EH (cell line): ENCODE measurements at places on chromosomes 11 and 22.

- peak; percentile 40 for DNase-seq
Measured at GRCh38 chr11:78825591-78826020, 250.9 kb upstream of the NARS2 start.

DNA sequence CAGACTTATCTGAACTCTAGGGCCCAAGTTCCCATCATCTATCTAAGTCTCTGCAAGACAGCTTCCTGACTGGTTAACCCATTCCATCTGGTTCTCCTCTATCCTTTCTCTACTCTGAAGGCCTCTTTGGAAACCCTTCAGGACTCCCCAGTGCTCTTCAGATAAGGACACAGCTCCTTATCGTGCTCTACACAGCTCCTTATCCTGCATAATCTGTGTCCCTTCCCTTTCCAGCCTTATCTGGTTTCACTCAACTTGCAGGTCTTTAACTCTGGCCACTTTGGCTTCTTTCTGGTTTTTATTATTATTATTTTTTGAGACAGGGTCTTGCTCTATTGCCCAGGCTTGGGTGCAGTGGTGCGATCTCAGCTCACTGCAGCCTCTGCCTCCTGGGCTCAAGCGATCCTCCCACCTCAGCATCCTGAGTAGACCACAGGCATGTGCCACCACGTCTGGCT lies 10.6 kb downstream of the ENDOD1 start:
- DNase-seq, result no peak

DNA sequence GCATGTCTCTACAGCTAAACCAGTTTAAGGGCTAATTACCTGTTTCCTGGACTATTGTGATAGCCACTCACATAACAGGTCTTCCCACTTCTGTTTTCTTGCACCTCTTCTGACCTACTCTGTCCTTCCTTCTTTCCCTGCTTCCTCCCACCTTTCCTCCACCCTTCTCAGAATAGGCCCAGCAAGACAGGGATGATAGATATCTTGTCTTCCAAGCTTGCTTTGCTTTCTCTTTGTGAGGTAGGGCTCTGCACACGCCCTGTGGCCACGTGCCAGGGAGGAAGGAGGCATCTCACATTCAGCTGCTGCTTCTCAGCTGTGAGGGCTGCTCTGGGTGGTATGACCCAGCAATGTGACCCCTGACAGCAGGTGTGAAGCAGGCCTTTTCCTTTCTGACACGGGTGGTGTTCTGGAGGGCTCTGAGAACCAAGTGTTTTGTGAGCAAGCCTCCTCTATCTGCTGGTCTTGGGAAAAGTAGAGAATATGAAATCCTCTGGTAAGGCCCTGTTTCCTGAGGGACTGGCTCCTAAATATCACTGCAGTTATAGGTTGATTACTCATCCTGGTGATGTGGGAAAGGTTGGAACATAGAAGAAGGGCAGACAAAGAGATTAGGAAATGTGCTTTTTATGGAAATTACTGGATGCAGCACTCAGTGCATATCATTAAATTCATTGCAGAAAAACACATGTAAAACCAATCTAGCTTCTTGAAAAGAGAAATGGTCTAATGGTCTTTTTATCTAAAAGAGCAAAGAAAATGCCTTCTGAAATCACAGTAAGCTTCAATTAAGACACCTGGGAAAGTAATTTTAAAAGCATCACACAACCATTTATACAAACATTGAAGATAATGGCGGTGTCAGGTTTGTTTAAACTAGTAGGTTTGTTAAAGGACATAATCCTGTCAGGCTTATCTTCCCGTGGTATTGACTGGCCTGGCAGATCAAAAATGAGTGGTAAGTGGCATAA lies 8.5 kb downstream of the AMOTL1 start:
- peak; percentile 76 for DNase-seq

DNA sequence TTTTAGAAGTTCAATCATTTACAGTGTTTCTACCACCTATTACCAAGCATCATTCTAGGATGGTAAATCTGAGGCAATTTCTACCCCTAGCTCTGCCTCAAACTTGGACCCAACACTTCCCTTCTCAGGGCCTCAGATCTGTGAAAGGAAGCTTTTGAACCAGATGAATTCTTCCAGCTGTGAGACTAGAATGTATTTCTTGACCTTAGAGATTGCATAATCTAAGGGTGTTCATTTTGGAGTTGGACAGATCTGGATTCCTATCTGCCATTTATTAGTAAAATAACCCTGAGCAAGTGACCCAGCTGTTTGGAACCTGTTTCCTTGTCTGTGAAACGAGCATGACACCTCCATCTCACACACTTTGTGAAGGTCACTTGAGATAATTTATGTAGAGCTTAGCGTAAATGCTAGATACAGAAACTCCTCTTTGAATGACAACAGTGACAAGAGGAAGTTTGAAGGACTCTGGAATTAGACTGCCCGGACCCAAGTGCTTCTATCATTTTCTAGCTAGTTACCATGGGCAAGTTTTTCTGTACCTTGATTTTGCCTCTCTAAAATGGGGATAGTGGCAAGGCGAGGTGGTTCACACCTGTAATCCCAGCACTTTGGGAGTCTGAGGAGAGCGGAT lies 3.8 kb upstream of the INTS5 start:
- DNase-seq, result no peak

DNA sequence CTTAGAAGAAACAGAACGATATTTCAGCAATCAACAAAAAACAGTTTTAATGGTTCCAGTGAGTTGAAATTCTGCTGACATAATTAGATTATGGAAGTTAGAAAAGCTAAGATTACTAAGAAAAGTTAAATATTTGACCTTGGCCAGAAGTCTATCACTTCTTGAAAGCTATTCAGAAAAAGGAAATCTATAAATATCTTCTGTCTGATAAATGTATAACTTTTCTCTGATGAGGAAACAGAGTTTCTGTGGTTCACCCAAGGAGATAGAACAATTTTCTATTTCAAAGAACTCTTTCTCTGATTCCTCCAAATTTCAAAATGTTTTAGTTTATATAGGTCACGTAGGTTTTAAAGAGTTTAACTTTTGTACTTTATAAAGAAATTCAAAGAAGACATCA lies 438.4 kb upstream of the CHORDC1 start:
- DNase-seq, result no peak

GRCh38 chr11:105070306-105070705 lies 25.2 kb upstream of the CARD16 start:
- DNase-seq, result no peak

DNA sequence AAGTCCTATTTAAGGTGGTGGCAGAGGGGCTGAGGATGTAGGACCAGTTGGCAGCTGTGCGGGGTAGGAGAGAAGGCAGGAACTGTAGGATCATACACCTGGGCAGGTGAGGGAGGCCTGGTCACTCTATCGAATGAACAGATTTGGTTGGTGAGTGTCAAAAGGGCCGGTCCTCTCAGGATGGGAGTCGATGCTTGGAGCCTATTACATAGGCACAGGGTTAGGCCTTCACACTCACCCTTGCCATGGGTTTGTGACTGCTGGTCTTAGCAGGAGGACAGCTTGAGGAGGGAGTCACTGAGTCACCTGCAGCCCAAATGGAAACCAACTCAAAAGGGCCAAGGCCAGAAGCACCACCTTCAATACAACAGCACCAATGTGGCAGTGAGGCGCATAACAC lies 80.2 kb upstream of the NARS2 start:
- no peak for DNase-seq

DNA sequence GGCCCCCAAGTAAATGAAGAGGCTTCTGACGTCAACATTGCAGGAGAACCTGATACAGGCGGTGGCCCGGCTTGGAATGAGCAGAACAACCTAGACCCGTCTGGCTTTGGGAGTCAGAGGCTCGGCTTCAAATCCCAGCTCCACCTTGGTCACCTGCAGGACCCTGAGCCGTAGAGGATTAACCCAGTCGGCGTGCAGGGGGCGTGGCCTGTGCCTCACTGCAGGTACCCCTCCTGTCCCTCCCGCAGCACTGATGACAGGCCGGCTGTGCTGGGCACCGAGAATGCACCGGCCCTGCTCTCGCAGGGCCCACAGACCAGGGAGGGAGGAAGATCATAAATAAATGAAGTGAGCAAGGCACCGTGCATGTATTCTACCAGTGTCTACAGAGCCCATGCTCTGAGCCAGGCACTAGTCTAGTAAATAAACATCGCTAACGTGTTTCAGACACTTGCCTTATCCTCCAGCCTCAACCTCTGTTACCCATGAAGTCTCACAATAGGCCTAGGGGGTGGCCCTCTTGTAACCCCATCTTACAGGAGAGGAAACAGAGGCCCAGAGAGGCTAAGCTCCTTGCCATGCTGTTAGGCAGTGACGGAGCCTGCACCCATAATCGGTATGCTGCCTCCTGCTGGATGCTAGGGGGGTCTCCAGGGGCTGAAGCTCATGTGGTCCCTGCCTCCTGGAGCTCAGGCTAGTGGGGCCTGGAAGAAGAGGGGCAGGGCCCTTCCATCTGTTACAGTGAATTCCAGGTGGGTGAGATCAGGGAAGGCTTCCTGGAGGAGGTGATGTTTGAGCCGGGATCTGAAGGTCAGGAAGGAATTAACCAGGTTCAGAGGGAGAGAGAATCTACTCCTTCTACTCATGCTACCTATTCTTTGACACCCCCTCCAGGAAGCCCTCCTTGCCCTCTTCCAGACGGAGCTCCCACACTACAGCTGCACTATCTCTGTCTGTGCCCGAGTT lies 53.4 kb downstream of the RTL6 start:
- no peak for DNase-seq

DNA sequence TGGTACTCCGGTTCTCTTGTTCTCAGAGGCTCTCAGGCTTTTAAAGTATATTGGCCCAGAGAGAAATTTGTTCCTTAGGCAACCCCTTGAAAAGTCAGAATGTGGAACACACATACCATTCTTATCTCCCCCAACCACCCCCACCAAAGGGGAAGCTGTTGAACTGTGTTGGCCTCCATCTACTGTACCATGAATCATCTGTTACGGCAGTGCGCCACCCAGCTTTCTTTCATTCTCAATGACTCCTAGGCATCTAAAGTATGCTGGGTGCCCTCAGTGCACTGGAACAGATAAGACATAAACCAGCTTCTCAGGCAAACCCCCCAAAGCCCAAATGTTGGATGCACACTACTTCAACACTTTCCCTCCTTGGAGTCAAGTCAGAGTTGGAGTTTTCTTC lies 696.2 kb upstream of the TENM4 start:
- peak; percentile 22 for DNase-seq

DNA sequence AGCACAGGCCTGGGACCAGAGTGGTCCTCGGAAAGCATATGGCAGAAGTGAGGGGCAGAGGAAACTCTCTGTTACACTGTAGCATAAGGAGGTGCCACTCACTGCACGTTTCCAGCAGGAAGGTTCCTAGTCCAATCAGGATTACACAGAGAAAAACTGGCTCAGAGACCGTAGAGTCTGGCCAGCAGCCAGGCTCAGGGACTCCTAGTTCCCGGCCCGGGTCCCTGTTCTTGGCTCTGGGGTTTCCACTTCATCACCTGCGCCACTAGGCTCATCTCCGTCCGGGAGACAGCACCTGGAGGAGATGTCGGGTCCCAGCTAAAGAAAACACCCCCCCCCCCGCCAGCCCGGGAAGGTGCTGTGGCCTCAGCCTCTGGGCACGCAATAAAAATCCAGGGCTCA lies 1.1 kb downstream of the TTLL12 start:
- DNase-seq, result peak; percentile 53

DNA sequence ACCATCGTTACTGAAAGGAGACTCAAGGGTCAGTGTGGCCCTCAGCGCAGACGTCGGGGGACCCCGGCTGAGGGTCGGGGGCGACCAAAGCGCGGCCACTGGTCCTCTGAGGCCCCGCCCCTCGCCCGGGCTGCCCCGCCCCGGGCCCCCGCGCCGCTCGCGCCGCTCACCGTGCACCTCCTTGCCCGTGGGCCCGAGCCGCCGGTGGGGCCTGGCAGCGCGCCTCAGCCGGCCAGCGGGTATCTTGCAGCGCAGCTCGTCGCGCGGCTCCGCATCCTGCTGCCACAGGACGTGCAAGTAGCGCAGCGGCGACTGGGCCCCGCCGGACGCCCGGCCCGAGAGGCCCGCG lies 419 bp downstream of the ANKRD54 start:
- DNase-seq, result no peak

DNA sequence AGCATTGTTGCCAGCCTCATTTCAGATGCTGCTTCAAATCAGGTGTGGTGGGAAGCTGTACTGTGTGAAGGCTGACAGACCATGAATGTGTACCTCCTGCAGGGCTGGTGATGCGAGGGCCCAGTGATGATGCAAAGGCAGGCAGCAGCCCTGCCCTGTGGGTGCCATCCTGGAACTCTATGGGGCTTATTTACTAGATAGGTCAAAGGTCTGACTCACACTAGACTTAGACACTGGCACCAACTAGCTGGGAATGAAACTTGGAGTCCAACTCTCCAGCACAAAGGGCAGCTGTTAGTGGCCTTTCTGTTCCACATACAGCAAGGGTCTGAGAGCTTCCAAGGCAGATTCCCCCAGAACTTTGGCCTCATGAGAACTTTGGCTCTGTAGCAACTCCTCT lies 138.4 kb downstream of the TTC17 start:
- no peak for DNase-seq

DNA sequence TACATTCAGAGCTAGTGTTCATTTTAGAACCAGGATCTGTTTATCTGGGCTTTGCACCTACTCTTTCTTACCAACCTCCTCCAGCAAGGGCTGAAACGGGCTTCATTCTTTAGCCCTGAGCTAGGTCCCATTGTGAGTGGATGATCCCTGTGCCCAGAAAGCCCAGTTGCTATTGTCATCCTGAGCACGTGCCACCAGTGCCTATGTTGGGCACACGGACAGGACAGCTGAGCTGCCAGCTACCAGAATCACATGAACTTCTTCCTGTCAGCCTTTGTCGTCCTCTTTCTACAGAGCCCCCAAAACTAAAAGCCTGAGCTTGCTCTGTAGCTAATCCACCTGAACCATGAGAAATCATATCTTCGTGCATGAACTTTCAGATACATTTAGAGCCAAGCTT lies 74.4 kb upstream of the NTM start:
- no peak for DNase-seq

GRCh38 chr11:27656320-27656719 lies 43.9 kb downstream of the BDNF start:
- no peak for DNase-seq

DNA sequence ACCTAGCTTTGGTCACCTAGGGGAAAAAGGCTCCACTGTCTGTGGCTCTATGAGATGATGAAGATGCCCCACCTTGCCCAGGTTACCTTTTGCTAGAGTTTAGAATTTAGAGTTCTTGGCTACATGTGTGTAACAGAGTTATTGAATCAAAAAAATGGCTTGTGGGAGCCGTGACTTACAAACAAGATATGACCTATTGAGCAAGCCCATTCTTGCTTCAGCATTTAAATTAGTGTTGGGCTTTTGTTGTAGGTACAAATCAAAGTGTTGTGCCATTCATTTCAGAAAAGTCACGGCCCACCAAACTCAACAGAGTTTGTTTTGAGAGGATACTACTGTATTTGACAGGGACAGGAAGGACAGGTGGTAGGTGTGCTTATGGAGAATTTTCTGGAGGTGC lies 768.8 kb downstream of the NTM start:
- DNase-seq, result no peak

DNA sequence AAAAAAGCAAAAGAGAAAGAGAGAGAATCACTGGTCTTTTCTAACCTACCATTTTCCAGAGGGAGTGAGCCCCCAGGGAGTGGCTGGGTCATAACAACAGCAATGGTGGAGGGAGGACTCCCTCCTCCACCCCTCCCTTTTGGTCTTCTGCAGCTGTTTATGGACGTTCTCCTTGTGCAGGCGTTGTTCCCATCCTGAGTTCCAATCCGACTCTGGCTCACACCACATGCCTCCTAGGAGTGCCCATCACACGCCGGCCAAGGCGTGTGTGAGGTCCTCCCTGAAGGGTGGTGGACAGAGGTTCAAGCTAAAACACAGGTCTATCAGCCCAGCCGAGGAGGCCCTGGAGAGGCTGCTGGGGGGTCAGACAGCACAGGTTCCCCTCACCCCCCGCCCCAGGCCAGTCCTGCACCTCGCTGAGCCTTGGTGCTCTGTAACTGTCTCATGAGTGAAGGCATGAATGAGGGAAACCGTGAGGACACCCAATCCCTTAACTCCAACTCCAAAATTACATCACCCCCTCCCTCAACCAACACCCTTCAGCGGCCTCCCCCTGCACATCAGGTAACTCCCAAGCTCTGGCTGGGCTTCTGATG lies 29.4 kb downstream of the IFT27 start:
- DNase-seq, result no peak
